ENCODE measurements at places on chromosomes 13 and 19.

DNA sequence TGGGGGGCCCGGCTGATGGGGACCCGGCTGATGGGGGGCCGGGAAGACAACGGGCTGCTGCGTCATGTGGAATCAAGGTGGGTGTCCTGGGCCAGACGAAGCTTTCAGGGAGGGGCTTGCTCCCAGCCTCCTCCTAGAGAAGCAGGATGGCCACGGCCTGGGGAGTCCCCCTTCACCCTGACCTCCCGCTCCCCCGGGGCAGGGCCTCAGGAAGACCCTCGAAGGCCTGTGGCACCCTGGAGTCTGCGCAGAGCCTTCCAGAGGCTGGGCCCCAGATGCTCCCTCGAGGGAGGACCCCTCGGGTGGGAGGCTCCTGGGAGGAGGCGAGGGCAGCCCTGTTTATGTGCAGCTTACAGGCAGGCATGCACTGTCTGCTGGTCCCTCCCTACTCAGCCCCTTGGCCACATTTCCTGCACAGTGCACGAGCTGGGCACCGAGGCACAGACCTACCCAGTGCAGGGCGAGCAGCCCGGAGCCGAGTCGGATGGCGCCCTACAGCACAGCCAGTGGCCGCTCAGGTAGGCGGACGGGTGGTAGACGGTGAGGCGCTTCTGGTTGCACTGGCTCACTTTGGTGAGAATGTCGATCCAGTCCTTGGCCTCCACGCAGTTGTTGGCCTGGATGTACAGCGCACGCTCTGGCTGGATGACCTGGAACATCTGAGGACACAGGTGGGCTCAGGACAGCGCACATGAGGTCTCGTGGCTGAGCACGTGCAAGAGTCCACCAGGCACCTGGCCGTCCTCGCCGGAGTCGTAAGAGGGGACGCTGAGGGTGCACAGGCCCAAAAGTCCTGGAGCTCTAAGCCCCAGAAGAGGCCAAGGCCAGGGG lies 22.4 kb upstream of the C13orf46 start:
- no peak for DNase-seq

GRCh38 chr13:26992951-26993719 lies 178.5 kb downstream of the USP12 start:
- no peak for DNase-seq

DNA sequence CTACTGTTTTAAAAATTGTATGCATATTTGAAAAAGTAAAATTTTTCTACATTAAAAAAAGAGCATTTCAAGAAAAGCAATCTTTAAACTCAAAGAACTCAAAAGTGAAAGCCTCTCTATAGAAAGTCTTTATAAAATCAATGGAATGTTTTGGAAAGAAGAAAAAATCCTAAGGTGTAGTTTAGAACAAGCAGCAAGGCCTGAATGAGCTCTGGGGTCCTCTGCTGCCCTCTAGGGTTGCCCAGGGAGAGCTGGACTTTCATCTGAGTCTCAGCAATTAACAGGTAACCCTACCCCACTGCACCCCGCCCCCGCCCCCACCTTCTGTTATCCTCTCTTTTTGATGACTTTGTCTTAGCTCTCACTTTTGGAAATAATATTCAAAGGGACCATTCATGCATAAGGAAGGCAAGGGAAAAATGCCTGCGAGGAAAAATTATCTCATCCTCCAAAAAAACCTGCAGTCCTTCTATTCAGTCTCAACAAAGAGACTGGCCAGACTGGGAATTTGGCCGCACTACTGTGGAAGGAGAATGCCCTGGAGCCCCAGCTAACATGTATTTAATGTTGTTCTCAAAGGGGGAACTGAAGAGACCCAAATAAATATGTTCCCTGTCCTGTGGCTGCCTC lies 24.1 kb downstream of the SLC25A30 start:
- peak; percentile 64 for DNase-seq

- DNase-seq, result no peak
These were observed 1.1 kb downstream of the TSC22D1 start for GRCh38 chr13:44575035-44575434.

DNA sequence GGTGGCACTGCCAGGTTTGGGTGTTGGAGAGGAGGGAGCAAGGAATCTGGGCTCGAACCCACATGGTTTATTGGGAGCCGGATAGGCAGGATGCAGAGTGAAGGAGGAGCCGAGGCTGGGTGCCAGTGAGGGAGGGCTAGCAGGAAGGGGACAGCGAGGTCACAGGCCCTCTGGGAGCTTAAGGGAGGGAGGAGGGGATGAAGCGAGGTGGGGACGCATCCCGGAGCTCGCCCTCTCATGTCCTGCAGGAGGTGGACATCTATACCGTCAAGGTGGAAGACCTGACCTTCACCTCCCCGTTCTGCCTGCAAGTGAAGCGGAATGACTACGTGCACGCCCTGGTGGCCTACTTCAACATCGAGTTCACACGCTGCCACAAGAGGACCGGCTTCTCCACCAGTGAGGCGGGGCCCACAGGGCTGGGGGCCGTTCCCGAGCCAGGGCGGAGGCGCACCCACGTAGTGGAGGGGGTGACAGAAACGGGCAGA lies 3.5 kb upstream of the ADM5 start:
- DNase-seq, result no peak

DNA sequence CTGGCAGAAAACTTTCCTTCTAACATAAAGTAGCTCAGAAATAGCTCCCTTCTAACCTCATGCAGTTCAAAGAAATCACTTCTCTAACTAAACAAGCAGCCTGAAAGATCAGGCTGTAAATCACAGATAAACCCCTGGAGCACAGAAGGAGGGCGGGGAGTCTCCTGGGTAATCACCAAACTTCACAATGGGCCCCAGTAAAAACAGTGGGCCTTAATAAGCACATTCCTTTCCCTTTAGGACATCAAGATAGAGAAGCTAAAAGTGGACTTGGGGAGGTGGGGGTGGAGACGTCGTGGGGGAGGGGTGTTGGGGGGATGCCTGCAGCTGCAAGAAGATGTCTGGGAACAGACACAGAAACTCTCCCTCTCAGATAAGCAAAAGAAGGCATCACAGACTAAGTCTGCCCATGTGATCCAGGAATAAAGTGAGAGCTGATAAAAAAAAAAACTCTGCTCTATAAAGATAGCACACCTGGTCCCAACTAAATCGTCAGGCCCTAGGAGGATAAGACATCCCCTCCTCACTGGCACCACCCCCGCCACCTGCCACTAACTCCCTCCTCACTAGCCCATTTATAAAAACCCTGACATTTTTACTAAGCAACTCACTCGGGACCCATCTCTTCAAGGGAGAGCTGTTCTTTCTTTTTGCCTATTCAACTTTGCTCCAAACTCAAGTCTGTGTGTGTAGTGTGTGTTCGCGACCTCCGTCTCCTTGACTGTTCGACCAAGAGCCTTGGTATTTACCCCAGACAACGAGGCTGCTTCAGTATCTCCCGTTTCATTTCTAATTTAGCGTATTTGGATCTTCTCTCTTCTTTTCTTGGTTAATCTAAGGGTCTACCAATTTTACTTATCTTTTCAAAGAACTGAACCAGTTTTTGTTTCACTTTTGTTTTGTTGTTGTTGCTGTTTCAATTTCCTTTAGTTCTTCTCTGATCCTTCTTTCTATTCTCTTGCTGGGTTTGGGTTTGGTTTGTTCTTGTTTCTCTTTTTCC lies 31.7 kb downstream of the DNAJC15 start:
- DNase-seq, result peak; percentile 9

GRCh38 chr13:110136660-110137585 lies 170.0 kb downstream of the COL4A1 start:
- DNase-seq, result peak; percentile 18
